ENCODE measurements at places on chromosomes 2 and 18.
A peak's percentile ranks its signal among the peaks of the same experiment; 100 is the strongest.

- no peak for DNase-seq
Measured at GRCh38 chr2:36137612-36138011, 218.0 kb upstream of the CRIM1 start.

GRCh38 chr2:47905386-47906156, 727 bp downstream of the FBXO11 start:
- DNase-seq, result peak; percentile 71

DNA sequence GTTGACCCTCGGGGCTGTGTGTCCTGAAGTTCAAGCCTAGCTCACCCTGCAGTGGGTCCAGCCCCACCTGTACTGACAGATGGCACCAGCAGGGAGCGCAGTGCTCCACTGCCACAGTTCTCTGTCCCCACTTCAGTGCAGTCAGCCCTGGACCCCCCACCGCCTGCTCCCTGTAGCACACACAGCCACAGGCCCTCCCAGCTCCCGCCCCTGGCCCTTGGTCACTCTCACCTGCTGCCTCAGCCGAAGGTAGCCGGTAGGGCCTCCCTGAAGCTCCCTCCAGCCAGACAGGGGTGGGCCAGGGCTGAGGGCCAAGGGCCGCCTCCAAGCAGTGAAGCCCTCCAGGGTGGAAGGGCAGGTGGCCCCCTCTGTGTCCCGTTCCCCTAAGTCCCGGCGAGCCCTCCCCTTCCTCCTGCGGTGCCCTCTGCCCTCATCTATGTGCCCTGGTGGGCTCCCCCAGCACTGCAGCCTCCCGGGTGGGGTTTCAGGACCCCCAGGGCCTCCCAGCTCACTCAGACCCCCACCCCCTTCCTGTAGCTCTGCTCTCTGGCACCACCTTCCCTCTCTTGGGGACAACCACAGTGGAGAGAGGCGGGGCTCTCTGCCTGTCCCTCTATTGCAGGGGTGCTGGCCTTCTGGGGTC, 10.8 kb upstream of the ALPP start:
- DNase-seq, result no peak

GRCh38 chr2:175383286-175383685, 201.8 kb upstream of the ATP5MC3 start:
- no peak for DNase-seq

DNA sequence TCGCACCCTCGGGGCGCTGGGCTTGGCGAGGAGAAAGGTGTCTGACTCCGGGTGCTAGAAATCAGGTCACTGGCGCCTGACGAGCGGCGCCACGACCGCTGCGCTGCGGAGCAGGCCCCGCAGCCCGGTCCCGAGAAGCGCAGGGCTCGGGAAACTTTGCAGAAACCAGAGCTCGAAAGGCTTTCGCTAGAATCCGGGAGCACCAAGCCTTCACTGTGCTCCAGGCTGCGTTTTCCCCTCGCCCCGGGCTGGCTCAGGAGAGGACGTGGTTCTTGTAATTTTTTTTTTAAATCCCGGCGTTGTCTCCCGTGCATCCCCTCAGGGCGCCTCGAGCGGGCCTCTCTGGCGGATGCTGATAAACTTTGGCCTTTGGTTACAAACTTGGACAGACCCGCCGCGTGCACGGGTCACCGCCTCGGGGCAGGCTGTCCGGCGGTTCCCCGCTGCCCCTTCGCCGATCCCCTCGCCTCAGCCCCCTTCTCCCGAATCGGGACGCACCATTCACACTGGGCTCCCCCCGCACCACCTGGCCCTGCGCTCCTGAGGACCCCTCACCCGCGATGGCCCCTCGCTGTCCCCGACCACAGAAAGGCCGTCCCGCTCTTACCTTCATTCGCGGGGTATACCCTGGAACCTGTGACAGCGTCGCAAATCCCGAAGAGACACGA, 419 bp downstream of the EPHA4 start:
- DNase-seq, result no peak

- DNase-seq, result no peak
Measured at GRCh38 chr2:4047961-4048891, 344.9 kb downstream of the DCDC2C start.

- no peak for DNase-seq
Measured at GRCh38 chr2:168490015-168490874, 34.2 kb downstream of the CERS6 start.

- DNase-seq, result no peak
Measured at GRCh38 chr2:24675338-24675737, 117.9 kb downstream of the PTRHD1 start.

- DNase-seq, result no peak
Measured at GRCh38 chr2:106840818-106841217, 45.1 kb downstream of the ST6GAL2 start.

- DNase-seq, result no peak
Measured at GRCh38 chr2:12348216-12348615, 368.5 kb upstream of the TRIB2 start.

GRCh38 chr2:202716114-202716718, 81.4 kb downstream of the FAM117B start:
- no peak for DNase-seq

- DNase-seq, result no peak
Measured at GRCh38 chr2:137020452-137021196, 255.3 kb downstream of the THSD7B start.

GRCh38 chr2:54946220-54946805, 103.9 kb downstream of the RTN4 start:
- no peak for DNase-seq

DNA sequence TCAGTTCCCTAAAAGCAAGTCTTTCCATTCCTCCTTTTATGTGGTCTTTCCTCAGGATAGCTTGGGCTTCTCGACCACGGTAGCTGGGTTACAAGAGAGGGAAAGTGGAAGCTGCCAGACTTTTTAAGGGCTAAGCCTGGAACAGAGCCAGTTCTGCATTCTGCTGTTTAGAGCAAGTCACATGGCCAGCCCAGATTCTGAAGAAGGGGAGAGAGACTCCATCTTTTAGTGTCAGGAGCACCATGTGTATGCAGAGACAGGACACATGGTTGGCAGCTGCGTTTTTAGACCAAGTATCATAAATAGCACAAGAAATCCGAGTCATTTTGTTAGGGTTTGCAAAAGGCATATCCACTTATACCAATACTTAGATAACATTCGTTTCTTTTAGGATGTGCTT, 4.7 kb downstream of the HMSD start:
- no peak for DNase-seq

- no peak for DNase-seq
Measured at GRCh38 chr2:132482821-132483220, 66.2 kb downstream of the GPR39 start.

GRCh38 chr18:45920367-45920766, 46.8 kb downstream of the EPG5 start:
- DNase-seq, result no peak

DNA sequence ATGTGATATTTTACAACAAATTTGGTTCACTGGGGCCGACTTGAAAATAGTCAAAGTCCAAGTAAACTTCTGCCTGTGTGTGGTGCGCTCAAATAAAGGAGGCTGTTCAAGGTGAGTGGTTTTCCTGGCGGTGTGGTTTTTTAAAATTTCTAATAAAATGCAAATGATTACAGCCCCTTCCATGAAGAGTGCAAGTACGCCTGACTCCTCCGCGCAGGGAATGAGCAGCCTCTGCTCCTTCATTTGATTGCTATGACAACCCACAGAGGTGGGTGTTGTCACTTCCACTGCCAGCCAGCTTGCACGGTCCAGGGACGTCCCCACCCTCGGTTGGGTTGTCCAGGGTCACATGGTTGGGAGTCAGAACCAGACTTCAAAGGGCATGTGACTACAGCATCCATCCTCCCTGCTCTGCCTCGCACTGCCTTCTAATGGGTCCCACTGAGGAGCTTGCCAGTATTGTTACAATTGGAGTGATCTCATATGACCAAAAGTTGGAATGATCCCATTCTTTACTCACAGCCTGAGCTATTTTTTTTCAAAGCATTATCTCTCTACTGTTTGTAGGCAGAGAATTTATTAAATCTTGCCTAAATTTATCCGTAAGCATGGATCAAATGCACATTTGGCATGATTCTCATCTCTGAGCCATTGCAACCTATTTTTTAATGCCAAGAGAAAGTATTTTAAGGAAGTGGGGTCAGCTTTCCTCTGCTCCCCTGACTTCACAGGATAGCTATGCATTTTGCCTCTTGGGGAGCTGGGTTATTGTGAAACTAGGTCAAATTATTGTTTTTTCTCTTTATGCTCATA, 121.3 kb downstream of the AGAP1 start:
- no peak for DNase-seq

GRCh38 chr2:62208758-62209114, 12.8 kb downstream of the B3GNT2 start:
- no peak for DNase-seq

GRCh38 chr2:178066890-178067669, 5.5 kb downstream of the PDE11A start:
- no peak for DNase-seq

GRCh38 chr2:85545780-85546240, 6.8 kb downstream of the MAT2A start:
- no peak for DNase-seq

DNA sequence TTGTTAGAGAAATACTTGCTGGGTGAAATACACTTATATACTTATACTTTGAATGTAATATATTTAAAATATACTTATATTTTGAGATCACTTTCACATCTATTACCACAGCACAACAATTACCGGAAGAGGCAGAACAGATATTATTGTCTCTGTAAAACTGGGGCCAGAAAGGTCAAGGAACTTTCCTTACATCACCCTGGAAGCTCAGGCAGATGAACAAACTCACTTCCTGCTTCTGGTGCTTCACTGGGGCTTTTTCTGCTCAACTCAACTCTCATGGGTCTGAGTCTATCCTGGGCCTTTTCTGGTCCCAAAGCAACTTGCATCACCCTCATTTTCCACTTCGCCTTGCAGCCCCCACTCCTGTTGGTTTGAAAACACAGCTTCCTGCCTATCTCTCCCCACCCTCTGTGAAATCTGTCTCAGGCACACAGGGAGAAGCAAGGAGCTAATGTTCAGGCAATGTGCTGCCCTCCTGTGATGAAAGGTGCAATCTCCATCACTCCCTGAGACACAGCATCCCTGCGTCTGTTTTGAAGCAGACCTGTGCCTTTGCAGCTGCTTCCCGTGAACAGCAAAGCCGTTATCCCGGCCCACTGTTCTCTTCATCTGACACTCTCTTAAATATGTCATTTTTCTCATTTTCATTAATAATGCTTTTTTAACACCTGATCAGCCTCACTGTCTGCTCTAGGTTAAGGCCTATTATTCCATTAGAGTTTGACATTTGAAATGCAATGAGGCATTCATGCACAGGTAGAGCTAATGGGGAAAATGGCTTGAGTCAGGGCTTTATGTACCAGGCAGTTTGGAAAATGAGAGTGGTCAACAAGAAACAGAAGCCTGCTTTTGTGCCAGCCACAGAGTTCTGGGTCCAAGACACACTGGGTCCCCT, 251.9 kb upstream of the CHAC2 start:
- no peak for DNase-seq

- DNase-seq, result no peak
Measured at GRCh38 chr2:167212014-167212648, 323.9 kb downstream of the XIRP2 start.

GRCh38 chr2:200356857-200357384, 50.4 kb downstream of the SPATS2L start:
- no peak for DNase-seq

DNA sequence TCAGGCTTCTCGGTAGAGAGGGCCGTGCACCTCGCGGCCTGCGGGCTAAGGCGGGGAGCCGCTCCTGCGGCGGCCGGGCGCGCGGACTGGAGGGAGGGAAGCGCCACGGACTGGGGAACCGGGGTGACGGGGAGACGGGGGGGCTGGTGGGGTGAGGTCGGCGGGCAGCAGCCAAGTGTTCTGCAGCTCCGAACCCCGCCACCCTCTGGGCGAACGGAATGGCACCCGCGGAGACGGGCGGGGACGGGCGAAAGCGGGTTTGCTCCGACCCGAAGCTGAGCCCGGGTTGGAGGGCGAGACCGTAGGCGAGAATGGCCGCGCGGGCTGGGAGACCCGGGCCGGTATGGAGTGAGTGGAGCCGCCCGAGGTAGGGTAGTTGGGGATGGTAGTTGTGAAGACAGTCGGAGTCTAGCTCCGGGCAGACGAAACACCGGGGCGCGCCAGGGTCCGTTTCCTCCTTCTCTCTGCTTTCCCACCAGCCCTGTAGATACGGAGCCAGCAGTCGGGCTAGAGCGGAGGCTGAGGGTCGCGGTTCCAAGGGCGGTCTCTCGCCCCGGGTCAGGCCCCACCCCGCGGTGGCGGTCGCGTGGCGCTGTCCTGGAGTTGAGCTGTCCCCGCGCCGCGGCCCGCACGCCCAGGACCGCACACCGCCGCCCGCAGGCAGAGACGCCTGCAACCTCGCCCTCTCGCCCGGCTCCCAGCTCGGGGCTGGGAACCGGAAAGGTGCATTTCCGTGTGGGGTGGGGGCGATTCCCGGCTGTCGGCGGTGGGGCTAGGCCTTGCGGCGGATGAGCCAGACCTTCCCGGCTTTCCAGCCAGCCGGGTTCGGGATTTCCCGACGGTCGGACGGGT, 160.3 kb upstream of the SIX2 start:
- no peak for DNase-seq

DNA sequence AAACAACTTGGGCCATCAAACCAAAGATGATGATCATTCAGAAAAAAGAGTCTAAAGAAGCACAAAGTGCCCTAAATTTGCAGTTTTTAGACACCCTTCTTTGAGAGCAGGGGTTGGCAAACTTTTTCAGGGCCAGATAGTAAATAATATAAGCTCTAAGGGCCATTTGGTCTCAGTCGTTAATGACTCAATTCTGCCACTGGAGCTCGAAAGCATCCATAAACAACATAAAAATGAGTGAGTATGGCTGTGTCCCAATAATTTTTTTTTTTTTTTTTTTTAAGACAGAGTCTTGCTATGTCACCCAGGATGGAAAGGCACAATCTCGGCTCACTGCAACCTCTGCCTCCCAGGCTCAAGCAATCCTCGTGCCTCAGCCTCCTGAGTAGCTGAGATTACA, 152.3 kb downstream of the DTNB start:
- DNase-seq, result no peak

- no peak for DNase-seq
Measured at GRCh38 chr2:109435066-109435690, 178.6 kb downstream of the SEPTIN10 start.

- DNase-seq, result no peak
Measured at GRCh38 chr18:30618567-30618966, 424.0 kb downstream of the DSC3 start.

- no peak for DNase-seq
Measured at GRCh38 chr18:22207021-22207758, 37.8 kb downstream of the GATA6 start.

DNA sequence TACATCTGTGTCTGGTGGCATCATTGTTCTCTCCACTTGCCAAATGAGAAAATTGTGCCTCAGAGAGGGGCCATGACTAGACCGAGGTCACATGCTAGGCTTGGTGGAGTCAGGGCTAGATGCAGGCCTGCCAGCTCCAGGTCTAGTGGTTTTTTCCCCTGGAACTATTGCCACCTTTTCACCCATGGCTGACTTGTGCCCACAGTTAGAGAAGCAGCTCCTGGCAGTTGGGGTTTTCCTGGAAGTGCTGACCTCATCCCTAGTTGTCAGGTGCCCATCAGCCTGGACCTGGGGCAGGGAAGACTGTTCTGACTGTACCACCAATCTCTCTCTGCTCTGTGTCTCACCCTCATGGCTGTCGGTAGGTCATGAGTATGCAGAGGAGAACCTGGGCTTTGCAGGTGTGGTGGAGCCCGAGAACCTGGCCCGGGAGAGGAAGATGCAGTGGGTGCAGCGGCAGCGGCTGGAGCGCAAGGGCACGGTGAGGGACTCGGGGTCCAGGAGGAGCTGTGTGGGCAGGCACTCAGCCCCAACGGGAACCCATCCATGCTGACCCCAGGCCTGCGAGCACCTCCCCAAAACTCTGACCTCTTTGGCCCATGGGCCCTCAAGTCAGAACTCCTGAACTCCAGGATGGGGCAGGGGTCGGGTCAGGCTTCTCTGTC, 12.4 kb upstream of the CATIP start:
- DNase-seq, result no peak

All from activated CD4-positive, CD25-positive, alpha-beta regulatory T cell treated with anti-CD3 and anti-CD28 coated beads, Interleukin-2, amount 50 U/mL, for 72 hours (primary cell).